ENCODE measurements at places on chromosomes 13 and 19.

- no peak for DNase-seq
These were observed 69.1 kb upstream of the WASF3 start for GRCh38 chr13:26488236-26489003.

GRCh38 chr13:21546372-21546771 is 57.6 kb downstream of the MICU2 start:
- no peak for DNase-seq

DNA sequence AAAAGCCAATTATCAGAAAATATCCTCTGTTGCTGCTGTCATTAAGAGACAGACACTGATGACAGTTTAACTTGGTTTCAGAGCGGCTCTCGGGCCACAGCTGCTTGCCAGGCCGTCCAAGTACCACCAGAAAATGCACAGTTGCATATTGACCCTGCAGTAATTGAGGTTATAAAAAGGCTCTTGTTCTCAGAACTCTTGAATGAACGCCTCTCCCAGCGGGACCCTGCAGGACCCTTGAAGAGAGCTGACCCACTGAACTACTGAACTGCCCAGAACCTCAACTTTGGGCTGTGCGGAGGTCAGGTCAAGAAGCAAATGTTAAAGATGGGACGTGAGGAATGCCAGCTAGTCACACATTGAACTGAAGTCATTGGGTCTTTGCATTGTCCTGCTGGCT is 1559.0 kb upstream of the SLC10A2 start:
- no peak for DNase-seq

- DNase-seq = no peak
These were observed 841 bp upstream of the ZNF223 start for GRCh38 chr19:44050740-44051649.

GRCh38 chr13:24540236-24541126 is 27.9 kb upstream of the PARP4 start:
- DNase-seq = no peak

DNA sequence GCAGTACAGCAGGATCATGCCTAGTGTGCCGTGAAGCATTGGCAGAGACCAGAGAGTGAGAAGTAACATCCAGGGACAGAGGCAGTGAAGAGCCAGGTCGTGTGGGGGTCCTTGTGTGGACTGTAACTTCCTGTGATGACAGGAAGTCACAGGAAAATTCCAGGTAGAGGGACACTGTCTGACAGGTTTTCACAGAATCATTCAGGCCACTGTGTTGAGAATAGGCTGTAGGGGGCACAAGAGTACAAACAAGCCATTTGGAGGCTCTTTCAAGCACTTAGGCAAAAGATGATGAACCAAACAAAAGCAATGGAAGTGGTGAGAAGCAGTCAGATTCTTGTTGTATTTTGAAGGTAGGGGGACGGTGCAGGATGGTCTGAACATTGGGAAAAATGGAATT is 46.4 kb downstream of the N4BP2L1 start:
- no peak for DNase-seq

DNA sequence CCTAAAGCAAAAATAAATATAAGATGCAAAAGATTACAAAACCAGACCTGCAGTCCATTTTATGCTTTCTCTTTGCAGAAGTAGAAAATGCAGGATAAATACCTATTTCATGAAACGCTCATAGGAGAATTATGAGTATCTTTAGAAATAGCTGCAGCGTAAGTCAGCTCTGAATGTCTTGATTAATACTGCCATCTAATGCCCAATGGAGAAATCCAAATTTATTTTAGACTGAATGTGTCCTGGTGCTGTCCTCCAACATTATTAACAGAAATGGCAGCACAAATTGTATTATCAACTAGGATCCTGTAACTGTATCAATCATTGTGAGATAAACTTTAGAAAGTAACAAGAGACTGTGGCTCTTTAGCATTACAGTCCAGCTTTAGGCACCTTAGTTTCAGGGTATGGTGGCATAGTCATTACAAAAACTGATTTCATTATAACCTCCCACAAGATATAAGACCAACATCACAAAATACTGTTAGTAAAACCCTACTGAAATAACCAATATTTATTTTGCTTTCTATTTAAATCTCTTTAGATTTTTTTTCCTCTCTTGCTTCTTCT is 162.1 kb upstream of the MIR17HG start:
- no peak for DNase-seq

GRCh38 chr19:44723299-44723951 is 24.5 kb downstream of the CEACAM16 start:
- no peak for DNase-seq

DNA sequence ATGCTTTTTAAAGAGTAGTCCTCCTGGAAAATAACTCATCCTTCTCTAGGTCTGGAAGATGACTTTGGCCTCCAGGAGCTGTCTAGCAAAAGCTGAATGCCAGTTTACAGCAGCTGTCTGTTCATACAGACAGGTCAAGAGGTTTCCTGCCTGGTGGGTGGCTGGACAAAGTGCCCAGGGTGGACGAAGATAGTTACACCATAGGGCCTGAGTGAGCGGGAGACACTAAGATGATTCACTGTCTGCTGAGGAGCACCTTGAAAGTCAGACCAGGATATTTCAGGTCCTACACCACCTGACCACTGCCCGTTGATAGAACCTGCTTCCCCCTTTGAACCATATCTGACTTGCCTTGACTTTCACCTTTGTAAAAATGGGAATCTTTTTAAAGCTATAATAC is 49.2 kb upstream of the RCBTB2 start:
- no peak for DNase-seq

GRCh38 chr13:101453784-101454201 is 1.3 kb downstream of the ITGBL1 start:
- DNase-seq = no peak

- no peak for DNase-seq
These were observed 167.2 kb downstream of the FGF14 start for GRCh38 chr13:102234618-102235017.

DNA sequence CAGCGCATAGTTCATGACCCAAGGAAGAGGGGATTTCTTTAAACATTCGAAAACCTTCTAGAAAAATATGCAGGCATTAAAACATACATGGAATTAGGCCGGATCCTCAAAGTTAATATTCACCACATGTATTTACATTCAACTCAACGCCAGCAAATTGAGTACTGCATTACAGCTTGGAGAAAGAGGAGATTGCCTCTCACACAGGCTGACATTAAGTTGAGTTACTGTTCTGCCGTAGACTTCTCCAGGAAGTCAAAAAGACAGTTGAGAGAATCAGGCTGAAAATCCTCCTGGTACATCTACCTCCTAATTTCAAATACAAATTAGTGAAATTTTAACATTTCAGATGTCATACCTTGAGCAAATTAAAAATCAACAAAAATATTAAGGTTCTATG is 195.7 kb downstream of the URI1 start:
- no peak for DNase-seq

Data from stimulated activated CD8-positive, alpha-beta memory T cell treated with anti-CD3 and anti-CD28 coated beads, Interleukin-7, amount 100 ng/mL, for 1 hour (primary cell).